ENCODE measurements at places on chromosomes 2 and 18.

- DNase-seq, result no peak
Observed at GRCh38 chr2:22970284-22970975, 414.5 kb upstream of the KLHL29 start.

- no peak for DNase-seq
Observed at GRCh38 chr18:22238036-22238435, 68.6 kb downstream of the GATA6 start.

DNA sequence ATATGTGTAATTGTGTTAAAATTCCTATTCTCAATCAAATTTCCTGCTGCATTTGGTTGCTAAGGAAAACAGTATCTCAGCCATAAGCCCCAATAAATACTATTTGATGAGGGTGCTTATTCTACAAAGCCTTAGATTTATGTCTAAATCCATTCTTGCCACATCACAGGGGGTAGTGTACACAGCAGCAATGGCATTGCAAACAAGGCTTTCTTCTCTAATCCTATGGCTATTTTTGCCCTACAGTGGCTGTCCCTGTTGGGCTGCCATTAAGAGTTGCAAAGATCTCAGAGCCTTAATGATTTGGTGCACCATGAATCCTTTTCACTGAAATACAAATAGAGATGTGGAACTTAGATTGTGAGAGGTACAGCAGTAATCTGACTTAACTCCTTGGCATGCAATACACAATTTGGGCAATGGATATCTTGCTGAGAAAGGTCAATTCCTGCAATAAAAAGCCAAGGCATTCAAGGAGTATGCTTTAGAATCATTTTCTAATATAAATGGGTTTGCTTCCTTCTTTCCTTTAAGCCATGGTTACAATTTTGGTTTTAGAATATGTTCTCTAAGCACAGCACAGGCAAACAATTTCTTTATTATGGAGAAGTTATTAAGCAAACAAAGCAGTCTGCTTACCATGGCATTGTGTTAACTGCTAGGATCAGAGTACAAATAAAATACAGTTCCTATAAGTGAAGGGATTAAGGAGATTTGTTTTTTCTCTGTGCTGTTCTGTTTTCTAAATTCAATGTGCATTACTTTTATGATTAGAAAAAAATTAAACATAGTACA is 69.8 kb upstream of the CD302 start:
- no peak for DNase-seq

GRCh38 chr2:182259629-182260150 is 167.1 kb downstream of the PDE1A start:
- DNase-seq, result no peak

DNA sequence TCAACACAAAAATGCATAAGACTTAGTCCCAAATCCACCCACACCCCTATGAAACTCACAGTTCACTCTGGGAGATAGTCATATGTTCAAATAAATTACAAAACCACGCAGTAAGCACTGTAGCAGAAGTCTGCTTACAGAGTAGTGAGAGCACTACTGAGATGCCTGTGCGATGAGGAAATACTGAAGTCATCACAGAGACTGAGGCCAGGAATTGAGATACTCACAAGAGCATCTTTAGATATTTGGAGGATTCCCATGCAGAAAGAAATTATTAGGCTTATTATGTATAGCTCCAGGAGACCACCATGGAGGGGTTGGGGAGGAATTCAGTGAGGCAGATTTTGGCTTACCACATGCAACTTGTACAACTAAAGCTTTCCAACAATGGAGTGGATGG is 82.3 kb downstream of the ANTXR1 start:
- no peak for DNase-seq

DNA sequence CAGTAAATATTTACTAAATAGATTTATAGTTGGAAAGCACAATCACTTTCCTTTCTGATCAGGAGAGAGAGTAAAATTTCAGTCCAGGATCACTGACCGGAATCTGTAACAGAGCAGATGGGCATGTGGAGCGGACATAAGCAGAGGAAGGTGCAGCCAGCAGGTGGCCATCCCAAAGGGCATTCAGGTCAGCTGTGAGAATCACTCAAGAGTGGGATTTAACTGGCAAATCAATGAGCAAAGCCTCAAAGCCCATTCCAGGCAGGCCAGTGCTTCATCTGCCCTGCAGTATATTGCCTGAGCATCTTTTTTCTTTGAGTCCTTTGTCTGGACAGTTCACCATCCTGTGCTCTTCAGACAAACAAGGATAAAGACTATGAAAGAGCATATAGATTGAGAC is 166.4 kb upstream of the SLC14A2 start:
- DNase-seq, result no peak

DNA sequence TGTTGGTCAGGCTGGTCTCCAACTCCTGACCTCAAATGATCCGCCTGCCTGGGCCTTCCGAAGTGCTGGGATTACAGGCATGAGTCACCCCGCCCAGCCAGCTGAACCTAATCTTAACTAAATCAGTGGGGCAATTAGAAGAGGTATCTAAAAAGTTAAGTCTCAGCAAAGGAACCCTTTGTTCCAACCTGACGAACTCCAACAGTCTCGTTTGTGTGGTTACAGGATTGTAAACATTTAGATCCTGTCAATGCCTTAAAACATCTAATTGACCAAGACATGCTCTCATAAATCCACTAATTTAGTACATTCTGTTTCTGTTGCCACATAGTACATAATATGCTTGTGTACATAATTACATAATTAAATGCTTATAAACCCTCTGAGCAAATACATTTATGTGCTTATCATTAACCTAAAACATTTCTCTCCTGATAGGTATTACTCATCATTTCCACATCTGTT is 31.1 kb upstream of the STK39 start:
- DNase-seq, result no peak

DNA sequence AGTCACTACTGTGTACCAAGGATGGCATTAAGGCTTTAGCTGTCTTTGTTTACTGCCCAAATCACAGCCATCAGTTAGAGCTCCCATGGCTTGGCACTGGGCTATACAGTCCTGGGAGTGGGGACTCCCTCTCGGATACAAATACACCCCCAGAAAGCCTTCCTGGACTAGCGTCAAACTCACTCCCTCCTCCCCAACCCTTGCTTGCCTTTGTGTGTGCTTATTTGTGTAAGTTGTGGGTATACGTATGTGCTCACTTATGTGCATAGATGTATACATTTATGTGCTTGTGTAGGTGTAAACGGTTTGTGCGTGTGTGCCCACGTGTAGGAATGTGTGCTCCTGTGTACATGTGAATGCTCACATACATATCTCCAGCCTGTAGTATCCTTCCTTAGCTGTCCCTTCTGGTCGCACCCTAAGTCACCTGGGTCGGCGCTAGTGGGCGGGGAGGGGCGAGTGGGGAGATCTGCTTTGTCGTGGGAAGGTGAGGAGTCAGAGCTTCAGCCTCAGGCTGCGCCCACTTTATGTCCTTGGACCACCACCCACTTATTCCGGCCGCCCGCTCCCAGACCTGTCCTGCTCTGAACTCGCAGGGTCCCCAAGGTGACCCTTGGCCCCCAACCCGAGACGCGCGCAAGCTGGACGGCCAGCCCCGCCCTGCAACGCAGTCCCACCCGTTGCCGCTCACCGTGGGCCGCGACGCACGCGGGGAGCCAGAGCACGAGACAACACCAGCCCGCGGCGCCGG is 461 bp downstream of the PRADC1 start:
- peak; percentile 25 for DNase-seq

- no peak for DNase-seq
Observed at GRCh38 chr2:149330127-149331022, at the start of gene LYPD6. Gene LYPD6 (plus strand): TSS chr2:149330587. CDS start chr2:149437709, 107,122 bp downstream.

DNA sequence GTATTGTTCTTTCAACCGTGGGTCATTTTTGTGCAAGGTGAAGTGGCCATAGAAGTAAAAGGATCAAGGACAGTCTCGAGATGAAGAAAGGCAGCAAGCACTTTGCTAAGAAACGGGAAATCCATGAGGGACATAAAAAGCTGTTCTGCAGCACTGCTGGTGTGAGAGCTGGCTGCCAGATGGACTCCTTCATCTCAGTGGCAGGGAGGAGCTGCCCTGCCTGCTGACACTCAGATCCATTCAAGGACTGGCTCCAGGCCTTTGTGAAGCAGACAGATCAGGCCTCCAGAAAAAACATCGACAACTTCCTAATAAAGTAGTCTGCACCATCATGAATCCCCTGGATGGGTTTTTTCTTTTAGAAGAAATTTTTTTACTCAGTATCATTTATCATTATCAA is 29.5 kb downstream of the RMC1 start:
- no peak for DNase-seq

DNA sequence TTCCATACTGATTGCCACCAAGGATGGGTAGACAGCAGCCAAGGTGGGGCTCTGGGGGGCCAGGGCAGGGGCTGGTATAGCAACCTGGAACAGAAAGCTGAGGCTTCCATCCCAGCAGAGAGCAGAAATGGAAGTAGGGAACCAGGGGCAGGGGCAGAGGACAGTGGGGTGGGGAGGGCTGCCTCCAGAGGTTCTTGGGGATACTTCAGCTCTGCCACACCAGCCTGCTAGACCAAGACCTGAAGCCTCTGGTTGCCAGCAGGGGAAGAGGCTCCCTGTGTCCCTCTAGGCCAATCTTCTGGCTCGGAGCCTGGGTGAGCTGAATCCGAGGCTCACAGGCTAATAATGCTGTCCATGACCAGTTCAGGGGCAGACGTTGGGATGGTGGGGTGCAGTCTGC is 329.0 kb downstream of the DYSF start:
- DNase-seq, result no peak

- DNase-seq, result peak; percentile 25
Observed at GRCh38 chr18:11849841-11850634, 1.2 kb upstream of the CHMP1B start.

DNA sequence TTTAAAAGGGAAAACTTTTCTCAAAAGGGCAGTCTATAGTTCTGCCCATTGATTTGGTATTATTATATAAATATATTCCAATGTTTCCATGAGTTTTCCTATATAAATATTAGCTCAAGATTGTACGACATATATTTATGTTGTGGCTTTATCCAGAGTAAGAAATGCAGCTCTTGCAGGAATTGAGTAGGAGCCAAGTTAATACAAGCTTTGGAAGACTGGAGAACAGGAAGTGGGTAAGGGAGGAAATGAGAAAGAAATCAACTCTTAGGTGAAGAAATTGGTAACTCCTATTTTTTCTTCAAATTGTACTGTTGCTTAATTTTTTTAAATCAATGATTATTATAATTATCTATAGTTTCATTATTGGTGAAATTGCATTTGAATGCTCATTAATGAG is 105.4 kb upstream of the FAM117B start:
- DNase-seq, result no peak

- DNase-seq, result no peak
Observed at GRCh38 chr2:234712421-234712935, 215.6 kb upstream of the ARL4C start.

DNA sequence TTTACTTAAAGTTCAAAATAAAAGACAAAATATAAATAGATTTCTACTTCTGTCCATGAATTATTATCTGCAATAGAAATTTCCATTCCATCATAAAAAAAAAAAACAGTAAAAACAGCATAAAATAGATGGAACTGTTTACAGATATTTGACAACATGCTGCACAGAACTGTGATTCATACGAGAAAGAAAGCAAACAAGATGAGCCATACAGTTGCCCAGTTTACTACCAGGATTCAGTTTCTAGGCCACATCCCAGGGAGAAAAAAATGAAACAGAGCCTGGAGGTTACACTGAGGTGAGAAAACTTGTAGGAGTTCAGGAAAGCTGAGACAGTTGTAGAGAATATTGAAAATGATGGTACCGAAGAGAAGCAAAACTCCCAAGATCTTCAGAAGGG is 1426.9 kb upstream of the ACVR2A start:
- no peak for DNase-seq

- no peak for DNase-seq
Observed at GRCh38 chr2:182895798-182896197, 29.4 kb upstream of the FRZB start.

GRCh38 chr18:70553936-70554260 is 265.1 kb downstream of the SOCS6 start:
- no peak for DNase-seq

DNA sequence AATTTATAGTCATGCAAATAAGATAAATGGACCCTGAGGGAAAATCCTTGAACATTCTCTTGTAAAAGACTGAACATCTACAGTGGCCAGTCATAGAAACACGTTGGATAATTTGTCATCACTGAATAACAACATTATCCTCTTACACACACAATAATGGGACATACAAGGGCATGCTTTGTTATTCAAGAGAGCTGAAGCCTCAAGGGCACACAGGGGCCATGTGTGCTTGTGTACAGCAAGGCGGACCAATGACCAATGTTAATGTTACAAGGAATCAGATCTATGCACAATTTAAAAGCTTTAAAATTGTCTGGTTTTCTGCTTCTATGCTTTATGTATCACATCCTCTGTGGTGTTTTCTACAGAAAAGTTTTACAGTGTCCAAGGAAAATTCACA is 23.7 kb downstream of the COL6A3 start:
- no peak for DNase-seq

DNA sequence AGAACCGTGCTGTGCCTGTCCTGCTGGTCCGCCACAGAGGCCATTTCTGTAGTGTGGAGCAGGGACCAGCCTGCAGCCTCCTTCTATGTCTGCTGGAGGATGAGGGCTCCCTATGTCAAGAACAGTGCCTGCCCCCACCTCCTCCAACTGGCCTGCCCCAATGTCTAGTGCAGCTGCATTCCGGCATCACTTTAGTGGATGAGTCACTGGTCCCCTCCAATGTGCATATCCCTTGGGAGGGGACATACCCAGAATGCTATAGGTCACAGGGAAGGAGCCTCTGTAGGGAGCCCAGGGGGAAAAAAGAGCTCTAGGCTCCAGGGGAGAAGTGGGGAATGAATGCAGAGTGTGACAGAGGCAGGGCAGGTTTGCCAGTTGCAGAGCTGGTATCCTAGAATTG is 219.6 kb downstream of the CELF4 start:
- no peak for DNase-seq

- peak; percentile 94 for DNase-seq
Observed at GRCh38 chr2:213284105-213285090, at the start of gene SPAG16. Gene SPAG16 (plus strand): TSS chr2:213284464.

- DNase-seq, result no peak
Observed at GRCh38 chr2:198731842-198732399, 725.8 kb downstream of the SATB2 start.

GRCh38 chr2:157895531-157895930 is 19.4 kb upstream of the ACVR1 start:
- DNase-seq, result no peak

GRCh38 chr2:117985092-117985491 is 28.8 kb downstream of the CCDC93 start:
- DNase-seq, result no peak

- DNase-seq, result no peak
Observed at GRCh38 chr2:48668992-48669391, 51.3 kb downstream of the GTF2A1L start.

All from stimulated activated CD4-positive, alpha-beta T cell treated with anti-CD3 and anti-CD28 coated beads, Interleukin-15, amount 100 ng/mL, for 48 hours (primary cell).